ENCODE measurements at places on chromosomes 6 and 20. TPM values are rescaled to one million over a fixed set of nuclear protein-coding genes. Genes with fewer than 3 reads are reported as not detected.

DNA sequence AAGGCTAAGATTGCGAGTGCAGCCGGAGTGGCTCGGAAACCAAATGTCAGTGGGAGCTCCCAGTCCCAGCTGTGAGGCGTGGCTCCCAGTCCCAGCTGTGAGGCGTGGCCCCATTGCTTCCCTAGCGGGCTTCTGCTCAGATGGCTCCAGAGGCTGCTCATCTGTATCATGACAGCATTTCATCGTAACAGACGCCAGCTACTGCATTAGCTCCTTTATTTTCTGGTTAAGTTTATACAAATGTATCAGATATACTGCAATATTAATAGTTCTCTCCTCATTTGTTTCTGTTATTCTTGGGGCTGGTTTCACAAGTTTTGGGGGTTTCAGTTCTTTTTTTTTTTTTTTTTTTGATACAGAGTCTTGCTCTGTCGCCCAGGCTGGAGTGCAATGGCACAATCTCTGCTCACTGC, 34.7 kb upstream of the TBXT start:
- H3K27ac ChIP-seq: no peak overlapping the region
- H3K36me3 ChIP-seq: no peaks in the 10 kb centered on the region
- no peak for DNase-seq
- peaks cover 23% of the 10 kb centered on the region for H3K27me3 ChIP-seq
- H3K4me3 ChIP-seq: no peak overlapping the region

DNA sequence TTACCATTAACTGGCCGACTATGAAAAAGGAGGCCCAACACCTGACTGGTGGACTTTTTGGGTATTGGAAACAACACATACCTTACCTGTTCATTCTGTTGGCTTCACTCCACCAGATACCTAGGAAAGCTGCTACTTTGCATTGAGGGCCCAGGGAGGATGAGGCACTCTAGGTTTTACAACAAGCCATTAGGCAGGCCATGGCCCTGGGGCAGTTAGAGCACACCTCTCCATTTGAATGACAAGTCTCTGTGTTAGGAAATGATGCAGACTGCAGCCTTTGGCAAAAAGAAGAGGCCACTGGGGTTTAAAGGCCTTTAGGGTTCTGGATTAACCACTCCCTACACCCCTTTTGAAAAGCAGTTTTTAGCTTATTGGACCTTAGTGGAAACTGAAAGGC, 144.3 kb downstream of the OR2B2 start:
- H3K4me1 ChIP-seq: no peaks in the 10 kb centered on the region
- no peak overlapping the region for H3K4me3 ChIP-seq
- no peak overlapping the region for H3K27ac ChIP-seq
- no peaks in the 10 kb centered on the region for H3K36me3 ChIP-seq
- no peak for DNase-seq

DNA sequence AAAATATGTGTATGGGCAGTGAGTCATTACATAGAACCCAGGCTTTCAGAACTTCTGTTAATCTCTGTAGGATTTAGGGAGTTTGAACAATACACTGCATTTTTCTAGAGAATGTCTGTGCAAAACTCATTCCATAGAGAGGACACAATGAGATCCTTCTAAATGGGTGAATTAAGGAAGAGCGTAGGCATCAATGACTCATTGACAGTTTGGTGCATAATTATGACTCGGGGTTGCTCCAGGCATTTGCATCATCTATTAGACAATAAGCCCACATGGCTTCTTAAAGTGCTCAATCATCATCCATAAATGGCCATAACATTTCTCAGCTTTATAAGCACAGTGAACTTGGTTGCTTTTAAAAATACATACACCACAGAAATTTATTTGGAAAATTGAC, 625.5 kb downstream of the CDH26 start:
- H3K4me1 ChIP-seq: no peaks in the 10 kb centered on the region
- no peak overlapping the region for H3K27ac ChIP-seq
- H3K4me3 ChIP-seq: no peak overlapping the region
- no peaks in the 10 kb centered on the region for H3K36me3 ChIP-seq
- DNase-seq: no peak

DNA sequence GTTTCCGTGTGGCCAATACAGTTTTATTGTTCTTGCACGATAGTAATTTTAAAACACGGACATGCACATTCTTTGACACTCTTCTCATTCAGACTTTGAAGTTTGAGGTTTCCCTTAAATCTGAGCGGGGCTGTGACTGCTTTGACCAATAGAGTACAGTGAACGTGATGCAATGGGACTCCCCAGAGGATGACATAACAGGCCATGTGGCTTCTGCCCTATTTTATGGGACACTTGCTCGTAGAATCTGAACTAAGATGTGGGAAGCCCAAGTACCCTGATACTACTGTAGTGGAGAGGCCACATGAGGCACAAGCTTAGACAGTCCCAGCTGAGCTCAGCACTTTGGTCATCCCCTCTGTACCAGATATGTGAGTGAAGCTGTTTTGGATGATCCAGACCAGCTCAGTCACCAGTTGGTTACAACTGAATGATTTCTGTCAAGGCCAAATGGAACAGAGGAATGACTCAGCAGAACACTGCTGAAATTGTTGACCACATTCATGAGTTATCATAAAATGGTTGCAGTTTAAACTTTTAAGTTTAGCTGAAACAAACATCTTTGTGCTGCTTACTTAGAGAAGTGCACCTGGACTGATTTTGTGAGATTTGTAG, 279.4 kb downstream of the RFPL4B start:
- H3K4me3 ChIP-seq: no peak overlapping the region
- DNase-seq: no peak

DNA sequence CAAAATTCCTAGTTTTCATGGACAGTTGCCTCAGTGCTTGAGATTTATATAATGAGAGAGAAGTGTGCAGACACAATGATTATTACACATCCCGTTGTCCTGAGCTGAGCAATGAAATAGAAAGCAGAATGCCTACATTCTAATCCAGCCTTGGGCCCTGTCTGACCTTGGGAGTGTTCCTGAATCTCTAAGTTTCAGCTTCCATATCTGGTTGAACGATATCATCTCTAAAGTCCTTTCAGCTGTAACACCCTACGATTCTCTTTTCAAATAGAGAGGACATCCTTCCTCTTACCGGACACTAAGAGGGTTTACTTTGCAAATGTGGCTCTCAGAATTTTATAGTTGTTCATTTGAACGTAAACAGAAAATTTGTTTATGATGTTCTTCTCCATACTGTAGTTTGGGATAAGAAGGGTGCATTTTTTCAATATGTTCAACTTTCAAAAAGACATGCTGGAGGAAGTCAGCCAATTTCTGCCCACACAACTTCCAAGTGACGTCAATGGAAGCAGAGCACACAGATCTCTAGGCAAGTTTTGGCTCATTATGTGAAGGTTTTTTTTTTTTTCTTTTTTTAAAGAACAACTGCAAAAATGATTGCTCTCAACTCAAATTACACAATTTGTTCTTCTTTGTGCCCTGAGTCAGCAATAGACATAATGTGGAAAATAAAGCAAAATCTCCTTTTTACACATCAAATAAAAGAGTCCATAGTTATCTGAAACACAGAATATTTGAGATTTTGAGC, 50.4 kb downstream of the PDE7B start:
- no peaks in the 10 kb centered on the region for H3K36me3 ChIP-seq
- no peak overlapping the region for H3K4me3 ChIP-seq
- no peak overlapping the region for H3K27ac ChIP-seq
- no peaks in the 10 kb centered on the region for H3K27me3 ChIP-seq

- no peak overlapping the region for H3K4me3 ChIP-seq
- no peaks in the 10 kb centered on the region for H3K27me3 ChIP-seq
- H3K27ac ChIP-seq: no peak overlapping the region
These were observed 269.0 kb downstream of the COL12A1 start for GRCh38 chr6:74936886-74937285.

- H3K36me3 ChIP-seq: peaks cover 6% of the 10 kb centered on the region
- DNase-seq: no peak
- peak overlapping the region; percentile 5 for H3K27ac ChIP-seq
- no peak overlapping the region for H3K4me3 ChIP-seq
- H3K27me3 ChIP-seq: no peaks in the 10 kb centered on the region
- H3K4me1 ChIP-seq: peaks cover 40% of the 10 kb centered on the region
These were observed 24.6 kb downstream of the JAG1 start for GRCh38 chr20:10649080-10649796.

DNA sequence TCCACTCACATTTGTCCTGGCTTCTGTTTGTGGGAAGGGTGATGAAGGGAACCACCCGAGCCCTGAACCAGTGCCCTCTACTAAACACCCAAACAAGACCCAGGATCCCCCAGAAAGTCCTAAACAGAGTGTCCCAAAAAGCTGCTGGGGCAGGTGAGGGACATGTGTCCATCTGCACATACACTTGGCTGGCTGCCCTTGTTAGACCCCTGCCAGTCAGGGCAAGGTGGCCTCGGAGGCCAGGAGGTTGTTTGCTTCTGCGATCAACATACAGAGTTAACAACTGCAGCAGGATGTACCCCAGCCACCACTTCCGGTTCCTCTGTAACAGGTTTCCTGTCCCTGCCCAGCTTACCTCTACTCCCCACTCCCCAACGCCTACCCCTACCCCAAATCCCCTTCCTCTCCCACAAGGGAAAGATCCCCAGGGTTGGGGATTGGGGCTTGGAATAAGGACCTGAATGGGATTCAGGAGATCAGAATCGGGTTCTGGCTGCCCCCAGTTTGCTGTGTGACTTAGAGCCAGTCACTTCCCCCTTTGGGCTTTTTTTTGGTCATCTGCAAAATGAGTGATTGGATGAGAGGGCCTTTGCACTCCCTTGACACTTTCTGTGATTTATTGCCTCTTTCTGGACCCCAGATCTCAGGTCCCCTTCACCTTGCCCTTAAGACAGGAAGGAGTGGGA, 13.9 kb downstream of the DEF6 start:
- H3K36me3 ChIP-seq: no peaks in the 10 kb centered on the region
- DNase-seq: no peak
- H3K4me1 ChIP-seq: no peaks in the 10 kb centered on the region

DNA sequence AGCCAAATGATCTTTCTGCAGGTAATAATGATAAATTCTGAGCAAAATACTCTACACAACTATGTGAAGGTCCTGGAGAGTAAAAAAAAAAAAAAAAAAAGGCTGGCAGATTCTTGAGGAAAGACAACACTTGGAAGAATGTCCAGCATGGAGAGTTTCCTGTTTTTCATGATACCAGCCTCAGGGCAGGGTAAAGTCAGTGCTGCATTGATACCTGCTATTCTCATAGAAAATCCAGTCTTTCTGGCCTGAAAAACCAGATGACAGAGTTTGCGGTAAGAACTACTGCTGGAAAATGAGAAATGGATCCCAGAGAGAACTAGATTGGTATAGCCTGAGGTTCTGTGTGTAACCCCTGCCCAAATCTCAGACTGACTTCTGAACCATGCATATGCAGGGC, 89.1 kb downstream of the AFG1L start:
- H3K4me3 ChIP-seq: no peak overlapping the region
- 0 out of 2 replicates have a peak, but pooled peaks cover 4% of the 10 kb centered on the region for H3K36me3 ChIP-seq
- no peaks in the 10 kb centered on the region for H3K4me1 ChIP-seq
- no peak overlapping the region for H3K27ac ChIP-seq
- no peaks in the 10 kb centered on the region for H3K27me3 ChIP-seq

- no peaks in the 10 kb centered on the region for H3K36me3 ChIP-seq
- peak; percentile 6 for DNase-seq
- no peaks in the 10 kb centered on the region for H3K4me1 ChIP-seq
- no peak overlapping the region for H3K27ac ChIP-seq
- no peaks in the 10 kb centered on the region for H3K27me3 ChIP-seq
- H3K4me3 ChIP-seq: no peak overlapping the region
These were observed 8.9 kb upstream of the TAAR5 start for GRCh38 chr6:132598473-132598872.

- peak; percentile 82 for DNase-seq
- H3K27me3 ChIP-seq: no peaks in the 10 kb centered on the region
- H3K27ac ChIP-seq: no peak overlapping the region
- H3K4me3 ChIP-seq: no peak overlapping the region
- H3K4me1 ChIP-seq: peaks cover 6% of the 10 kb centered on the region
These were observed 24.4 kb downstream of the QKI start for GRCh38 chr6:163438940-163439335.

DNA sequence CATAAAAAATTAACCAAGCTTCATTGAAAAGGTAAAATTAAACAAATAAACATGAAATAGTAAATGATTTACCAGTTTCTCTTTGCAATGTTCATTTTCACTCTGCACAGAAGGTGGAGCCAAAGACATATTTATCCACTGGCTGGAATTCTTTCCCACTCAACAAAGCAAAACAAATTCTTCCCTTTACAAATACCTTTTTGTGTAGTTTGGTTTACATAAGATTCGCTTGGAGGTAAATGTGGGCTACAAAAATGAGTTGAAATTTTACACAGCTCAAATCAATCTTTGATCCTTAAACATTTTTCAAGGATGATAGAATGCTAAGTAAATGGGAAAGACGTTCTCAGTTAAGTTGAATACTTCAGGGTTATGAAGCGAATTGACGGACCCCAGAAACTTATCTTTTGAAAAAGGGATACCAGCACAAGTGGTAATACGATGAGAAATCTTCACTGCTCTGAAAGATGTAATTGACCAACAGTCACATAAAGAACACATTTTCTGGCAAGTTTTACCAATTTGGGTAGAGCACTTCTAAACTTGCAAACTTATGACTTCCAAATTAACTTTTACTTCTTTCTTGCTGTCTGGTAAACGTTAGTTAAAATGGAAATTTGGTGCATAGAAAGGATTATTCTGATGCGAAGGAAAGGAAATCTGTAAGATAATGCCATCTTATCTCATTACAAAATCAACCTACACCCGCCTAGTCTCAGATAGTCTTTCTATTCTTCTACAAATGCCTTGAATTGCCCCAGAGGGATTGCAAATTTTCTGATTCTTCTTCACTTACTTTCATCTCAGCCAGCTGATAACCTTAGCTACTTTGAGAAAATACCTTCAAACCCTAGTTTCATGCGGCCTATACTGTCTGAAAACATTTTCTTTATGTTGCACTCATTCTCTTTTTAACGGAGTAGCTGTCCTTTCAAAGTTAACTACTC, 4.7 kb upstream of the GJA1 start:
- no peak overlapping the region for H3K27ac ChIP-seq
- peaks cover 2% of the 10 kb centered on the region for H3K27me3 ChIP-seq
- H3K4me1 ChIP-seq: no peaks in the 10 kb centered on the region
- H3K4me3 ChIP-seq: no peak overlapping the region
- no peaks in the 10 kb centered on the region for H3K36me3 ChIP-seq
- DNase-seq: no peak

DNA sequence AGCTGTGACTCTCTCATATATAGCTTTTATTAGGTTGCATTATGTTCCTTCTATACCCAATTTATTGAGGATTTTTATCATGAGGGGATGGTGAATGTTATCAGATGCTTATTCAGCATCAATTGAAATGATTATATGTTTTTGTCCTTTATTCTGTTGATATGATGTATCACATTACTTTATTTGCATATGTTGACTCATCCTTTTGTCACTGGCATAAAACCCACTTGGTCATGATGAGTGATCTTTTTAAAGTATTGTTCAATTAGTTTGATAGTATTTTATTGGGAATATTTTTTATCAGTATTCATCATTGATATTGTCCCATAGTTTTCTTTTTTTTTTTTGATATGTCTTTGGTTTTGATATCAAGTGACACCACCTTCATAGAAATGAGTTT, 529.9 kb downstream of the MMUT start:
- H3K36me3 ChIP-seq: no peaks in the 10 kb centered on the region
- H3K4me3 ChIP-seq: no peak overlapping the region
- H3K4me1 ChIP-seq: no peaks in the 10 kb centered on the region

Gene PTK6
- 1.4 TPM for total RNA-seq

Gene FAXC
- total RNA-seq: 7.4 TPM

Gene RAB22A
- total RNA-seq: 23.5 TPM

Gene SLPI
- total RNA-seq: not detected

Gene HRH3
- 0.15 TPM for total RNA-seq

Gene SH3BGRL2
- 9.0 TPM for total RNA-seq

Gene GNAS-AS1
- total RNA-seq: not detected

Gene SYCP2
- total RNA-seq: not detected

Gene OR2H1
- not detected for total RNA-seq

Gene SCGN
- total RNA-seq: not detected

Measured in SJCRH30 (cell line).